Upper lobe of right lung (tissue), 1 donor: ENCODE measurements at places on chromosomes 2 and 18.

DNA sequence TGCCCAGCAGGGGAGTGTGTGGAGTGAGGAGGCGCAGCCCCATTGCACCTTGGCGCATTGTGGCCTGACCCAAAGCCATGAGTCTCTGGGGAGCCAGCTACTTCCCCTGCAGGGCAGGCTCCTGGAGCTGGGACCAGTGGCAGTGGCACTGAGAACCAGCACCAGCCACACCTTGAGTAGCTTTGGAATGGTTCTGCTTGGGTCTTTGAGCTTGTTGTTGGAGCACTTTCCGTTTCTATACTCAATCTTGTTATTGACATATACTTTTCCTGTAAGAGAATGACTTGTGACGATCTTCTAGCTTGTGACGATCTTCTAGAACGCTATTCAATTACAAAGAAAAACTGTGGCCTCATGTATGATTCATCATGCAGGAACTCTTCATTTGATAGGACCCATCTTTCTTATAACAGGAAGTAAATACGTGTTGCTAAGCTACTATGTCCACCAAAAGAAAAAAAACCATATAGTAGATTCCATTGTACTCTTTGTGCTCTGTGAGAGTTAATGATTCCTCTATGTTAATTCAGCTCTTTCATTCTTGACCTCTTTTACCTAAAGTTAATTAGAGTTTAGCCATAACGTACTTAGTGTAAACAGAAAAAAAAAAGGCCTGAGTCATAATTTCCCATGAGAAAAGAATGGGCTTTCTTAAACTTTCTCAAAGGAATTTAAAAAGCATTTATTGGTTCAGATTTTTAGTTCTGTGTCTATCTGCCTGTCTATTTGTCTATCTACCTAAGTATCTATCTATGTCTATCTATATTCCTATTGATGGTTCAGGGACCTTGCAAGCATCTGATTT, 113.1 kb downstream of the GATA6 start:
- no peak for DNase-seq

- DNase-seq = no peak
These were observed 2.1 kb downstream of the KLF7 start for GRCh38 chr2:207163756-207164005.

GRCh38 chr2:152696476-152696875, 20.8 kb downstream of the PRPF40A start:
- no peak for DNase-seq

- no peak for DNase-seq
These were observed 3.8 kb upstream of the GPR55 start for GRCh38 chr2:230928701-230929380.

DNA sequence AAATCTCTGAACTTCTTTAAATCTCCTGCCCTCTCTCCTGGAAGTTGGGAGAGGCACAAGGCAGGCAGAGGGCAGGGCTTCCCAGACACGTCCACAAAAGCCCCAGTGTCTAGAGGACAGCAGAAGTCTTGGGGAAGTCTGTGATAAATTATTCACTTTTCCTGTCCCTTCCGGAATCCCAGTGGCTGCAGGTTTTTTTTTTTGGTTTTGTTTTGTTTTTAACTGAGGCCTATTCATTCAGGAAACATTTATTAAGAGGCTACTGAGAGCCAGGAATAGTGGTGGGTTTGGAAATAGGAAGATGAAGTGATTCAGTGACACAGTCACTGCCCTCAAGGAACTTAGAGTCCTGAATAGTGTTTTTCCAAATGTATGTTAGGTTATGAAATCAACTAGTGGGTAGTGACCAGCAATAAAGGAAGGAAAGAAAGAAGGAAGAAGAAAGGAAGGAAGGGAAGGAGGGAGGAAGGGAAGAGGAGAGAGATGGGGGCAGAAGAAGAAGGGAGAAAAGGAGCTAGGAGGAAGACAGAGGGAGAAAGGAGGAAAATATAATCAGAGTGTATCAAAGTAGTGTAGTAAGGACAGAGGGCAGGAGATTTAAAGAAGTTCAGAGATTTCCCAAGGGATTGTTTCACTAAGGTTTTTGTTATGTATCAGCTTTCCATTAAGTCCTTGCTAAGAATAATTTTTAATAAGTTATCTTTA, 98.9 kb upstream of the ZFP36L2 start:
- DNase-seq = no peak

DNA sequence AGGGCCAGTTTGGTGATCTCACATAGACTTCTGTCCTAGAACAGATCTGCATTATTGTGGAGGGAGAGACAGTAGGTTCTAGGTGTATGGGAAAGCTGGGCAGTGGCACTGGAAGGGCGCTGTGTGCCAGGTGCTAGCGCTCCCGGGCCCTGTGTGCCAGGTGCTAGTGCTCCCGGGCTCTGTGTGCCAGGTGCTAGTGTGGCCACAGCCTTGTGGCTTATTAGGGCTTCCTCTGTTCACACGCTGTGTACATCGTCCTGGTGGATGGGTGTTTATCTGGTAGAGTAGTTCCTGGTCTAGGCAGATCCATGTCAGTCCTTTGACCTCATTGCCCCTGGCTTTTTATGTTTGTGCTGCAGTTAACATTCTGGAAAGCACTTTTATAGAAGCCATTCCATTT, 263.4 kb downstream of the AGAP1 start:
- DNase-seq = no peak

DNA sequence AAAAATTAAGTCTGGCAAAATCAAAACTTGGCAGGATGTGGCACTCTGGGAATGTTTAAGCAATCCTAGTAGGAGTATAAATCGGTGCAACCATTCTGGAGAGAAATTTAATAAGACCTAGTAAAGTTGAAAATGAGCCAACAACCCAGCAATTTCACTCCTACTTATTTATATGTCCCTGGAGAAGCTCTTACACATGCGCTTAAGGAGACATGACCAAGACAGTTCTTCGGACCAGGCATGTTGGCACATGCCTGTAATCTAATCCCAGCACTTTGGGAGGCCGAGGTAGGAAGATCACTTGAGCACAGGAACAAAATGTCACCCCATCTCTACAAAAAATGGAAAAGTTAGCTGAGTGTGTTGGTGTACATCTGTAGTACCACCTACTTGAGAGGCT, 374.6 kb upstream of the LYPD1 start:
- DNase-seq = no peak

GRCh38 chr2:151556121-151556520, 146.4 kb downstream of the RIF1 start:
- no peak for DNase-seq

DNA sequence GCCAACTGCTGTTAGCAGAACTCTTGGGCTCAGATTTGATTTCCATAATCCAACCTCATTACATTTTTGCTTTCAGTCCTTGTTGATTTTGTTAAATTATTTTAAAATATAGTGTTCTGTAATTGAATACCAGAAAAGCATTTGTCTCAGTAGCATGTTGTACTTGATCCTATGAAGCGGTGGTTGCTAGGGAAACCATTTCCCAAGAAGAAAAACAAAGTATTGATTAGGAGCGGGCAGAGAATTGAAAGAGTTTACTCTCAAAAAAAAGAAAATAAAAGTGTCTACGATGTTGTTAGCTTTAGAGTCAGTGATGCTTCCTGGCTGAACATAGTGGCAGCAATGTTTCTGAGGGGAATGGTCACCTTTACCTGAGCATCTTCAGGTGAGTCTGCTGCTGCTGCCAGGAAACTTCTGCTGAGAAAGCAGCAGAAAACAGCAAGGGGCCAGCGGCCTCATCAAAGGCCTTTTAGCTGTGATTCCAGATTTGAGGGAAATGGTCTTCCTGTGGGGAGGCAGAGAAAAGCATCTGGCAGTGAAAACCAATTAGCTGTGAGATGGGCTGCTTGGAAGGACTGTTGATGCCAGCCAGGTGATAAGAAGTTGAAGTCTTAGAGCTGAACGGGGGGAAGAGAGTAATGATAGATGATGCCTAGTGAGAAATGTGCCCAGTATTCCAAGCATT, 37.1 kb downstream of the CRIM1 start:
- DNase-seq = no peak

GRCh38 chr18:63189817-63190216, 129.8 kb downstream of the BCL2 start:
- DNase-seq = no peak

- DNase-seq = no peak
These were observed 46.2 kb downstream of the ARHGAP28 start for GRCh38 chr18:6775702-6776101.

GRCh38 chr2:145623136-145623535, 1103.2 kb upstream of the ZEB2 start:
- DNase-seq = no peak

DNA sequence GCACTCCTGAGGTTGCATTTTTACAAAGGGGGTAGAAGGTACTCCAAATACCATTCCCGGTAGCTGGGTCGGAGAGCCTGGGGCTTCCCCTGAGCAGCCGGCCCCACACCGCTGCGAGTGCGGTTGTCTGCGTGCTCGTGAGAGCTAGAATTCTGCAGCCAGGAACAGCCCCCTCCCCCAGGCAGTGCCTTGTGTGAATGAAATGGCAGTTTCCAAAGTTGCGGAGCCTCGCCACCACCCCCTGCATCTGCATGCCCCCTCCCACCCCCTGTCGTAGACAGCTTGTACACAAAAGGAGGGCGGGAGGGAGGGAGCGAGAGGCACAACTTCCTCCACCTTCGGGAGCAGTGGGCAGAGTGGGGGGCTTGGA, 1.1 kb downstream of the MYCN start:
- no peak for DNase-seq

DNA sequence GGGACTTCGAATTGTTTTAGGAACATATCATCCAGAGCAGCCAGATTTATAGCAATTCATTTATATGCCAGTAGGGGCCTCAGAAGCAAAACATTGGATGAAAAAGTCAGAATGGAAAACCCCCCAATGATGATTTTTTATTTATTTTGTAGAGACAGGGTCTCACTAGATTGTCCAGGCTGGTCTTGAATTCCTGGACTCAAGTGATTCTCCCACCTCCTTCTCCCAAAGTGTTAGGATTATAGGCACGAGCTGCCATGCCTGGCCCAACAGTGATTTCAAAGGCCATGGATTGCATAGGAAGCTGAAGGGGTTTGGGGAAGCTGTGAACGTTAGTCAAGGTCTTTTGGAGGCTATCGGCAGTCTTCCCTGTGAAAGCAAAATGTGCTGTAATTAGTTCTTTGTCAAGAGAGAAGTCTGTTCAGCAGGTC, 21.9 kb upstream of the MCFD2 start:
- DNase-seq = no peak

- no peak for DNase-seq
These were observed 68.3 kb downstream of the IL1R2 start for GRCh38 chr2:102060047-102060446.

DNA sequence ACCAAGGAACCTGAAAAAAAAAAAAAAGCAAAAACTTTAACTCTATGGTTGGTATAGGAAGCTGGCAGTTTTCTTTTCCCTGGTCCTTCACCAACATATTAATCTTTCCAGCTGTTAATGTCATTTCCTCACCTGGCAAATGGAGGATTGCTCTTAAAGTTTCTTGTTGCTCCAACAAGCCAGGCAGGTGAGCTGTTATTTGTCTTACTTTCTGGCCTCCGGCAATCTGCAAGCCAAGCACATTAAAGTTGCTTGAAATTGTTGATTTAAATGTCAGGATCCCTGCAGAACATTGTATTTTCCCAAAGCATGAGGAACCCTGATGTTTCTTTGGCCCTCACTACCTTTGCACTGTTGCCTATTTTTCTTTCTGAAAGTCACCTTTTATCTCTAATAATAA, 664.9 kb downstream of the METTL4 start:
- DNase-seq = no peak

DNA sequence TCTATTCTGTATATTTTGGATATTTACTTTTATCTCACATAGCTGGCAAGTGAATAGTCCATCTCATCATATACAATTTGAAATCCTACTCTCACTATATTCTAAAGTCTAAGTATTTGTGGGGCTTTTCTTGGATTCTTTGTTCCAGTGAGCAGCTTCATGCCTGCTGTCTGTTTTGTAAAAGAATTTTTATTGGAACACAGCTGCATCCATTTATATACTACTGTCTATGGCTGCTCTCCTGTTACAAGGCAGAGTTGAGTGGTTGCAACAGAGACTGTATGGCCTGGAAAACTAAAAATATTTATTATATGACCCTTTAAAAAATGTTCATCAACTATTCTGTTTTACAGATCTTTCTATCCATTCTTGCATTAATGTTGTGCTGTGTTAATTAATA, 193.3 kb upstream of the KLHL14 start:
- DNase-seq = no peak

DNA sequence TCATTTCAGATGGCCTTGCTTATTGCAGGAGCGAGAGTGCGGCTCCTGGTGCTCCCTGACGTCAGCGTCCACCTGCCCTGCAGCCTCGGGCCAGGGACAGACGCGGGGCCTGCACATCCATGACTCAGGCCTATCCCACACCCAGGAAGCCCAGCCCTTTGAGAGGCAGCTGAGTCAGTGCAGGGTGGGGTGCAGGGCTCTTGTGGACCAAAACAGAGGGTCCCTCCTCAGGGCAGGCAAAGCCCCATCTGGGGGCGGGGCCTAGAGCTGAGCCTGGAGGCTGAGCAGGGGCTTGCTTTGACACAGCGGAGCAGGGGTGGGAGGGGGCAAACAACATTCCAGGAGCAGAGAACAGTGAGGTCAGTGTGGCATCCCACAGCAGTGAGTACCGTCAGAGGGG, 7.7 kb upstream of the ARHGEF4 start:
- DNase-seq = no peak

- DNase-seq = no peak
These were observed 53.7 kb downstream of the GPD2 start for GRCh38 chr2:156489750-156490465.

DNA sequence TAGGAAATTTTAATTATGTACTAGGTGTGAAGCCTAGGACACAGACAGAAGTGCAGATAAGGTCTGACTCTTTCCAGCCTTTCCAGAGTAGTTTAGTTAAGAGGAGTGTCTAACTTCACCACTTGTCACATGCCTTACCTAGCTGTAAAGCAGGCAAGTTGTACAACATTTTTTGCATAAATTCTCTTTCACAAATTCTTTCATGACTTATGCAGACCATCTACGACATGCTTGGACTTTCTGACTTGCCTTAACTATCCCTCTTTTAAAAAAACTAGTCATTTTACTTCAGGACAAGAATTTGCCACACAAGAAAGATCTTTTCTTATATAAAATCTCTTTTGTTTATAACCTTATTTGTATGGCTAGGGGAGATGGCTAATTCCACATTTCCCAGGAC, 1273.6 kb upstream of the SLC39A10 start:
- DNase-seq = no peak

DNA sequence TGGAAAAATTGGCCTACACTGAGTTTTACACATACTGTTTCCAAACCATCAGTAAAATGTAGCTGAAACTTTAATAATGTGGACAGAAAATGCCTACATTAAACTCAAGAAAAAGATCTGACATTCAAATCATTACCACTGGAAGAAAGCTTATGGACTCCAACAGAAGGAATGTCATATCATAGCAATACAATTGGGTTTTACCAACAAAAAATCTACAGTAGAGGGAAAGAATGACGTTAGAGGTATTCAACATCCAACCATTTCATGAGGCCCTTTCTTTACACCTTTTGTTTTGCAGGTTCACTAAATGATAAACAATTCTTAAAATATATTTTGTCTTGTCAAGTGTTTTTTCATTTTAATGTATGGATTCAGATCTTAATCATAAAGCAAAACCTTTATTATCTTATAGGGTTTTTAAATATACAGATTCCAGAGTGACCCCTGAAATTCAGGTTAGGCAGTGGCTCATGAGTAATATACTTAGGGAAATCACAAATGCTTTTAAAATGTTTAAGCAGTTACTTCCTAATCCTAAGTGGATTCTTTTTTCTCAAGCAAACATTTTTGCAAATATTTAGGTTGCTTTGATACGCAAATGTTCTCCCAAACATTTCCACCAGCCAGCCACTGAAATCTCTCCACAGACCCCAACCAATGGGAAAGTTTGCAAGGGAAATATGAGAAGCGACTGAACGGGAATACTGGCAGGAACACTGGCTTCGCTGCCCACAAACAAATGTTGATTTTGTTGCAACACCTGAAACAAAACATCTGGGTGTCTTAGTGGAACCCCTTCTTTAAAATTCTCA, 168.7 kb downstream of the TCF4 start:
- no peak for DNase-seq
